ENCODE measurements at places on chromosomes 1 and 21.

DNA sequence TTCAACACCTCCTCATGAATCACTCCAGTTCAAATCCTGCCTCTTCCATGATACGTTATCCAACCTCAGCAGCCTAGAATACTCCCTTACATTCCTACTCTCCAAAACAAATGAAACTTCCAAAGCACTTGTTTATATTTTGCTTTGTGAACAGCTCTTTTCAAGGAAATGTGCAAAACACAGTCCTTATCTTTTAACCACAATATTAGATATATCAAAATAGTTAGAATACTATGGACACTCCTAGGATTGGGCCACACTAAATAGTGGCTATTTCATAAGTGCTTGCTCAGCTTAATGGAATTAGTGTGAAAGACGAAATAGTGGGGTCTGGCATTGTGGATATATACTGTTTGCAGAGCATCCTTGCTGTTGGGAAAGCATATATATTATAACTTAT lies 173.5 kb downstream of the ZC3H11B start:
- DNase-seq: no peak

DNA sequence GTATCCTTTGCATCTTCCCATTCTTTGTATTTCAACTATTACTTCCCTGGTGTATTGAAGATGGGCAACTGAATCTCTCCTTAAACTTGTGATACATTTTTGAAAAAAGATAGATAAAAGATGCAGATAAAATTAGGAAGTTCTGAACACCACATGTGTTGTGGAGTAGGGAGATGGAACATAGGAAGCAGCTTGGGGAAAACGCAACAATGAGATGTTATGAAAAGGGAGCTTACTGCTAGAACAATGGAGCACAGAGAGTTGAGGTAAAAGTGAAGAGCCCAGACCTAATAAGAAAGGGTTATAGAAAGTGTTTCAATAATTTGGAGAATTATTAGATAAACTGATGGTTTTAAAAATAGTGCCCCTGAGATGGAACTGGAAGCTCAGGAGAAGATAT lies 20.9 kb downstream of the GNAI3 start:
- DNase-seq: no peak

- no peak for DNase-seq
Measured at GRCh38 chr1:214901718-214902117, 180.8 kb upstream of the KCNK2 start.

DNA sequence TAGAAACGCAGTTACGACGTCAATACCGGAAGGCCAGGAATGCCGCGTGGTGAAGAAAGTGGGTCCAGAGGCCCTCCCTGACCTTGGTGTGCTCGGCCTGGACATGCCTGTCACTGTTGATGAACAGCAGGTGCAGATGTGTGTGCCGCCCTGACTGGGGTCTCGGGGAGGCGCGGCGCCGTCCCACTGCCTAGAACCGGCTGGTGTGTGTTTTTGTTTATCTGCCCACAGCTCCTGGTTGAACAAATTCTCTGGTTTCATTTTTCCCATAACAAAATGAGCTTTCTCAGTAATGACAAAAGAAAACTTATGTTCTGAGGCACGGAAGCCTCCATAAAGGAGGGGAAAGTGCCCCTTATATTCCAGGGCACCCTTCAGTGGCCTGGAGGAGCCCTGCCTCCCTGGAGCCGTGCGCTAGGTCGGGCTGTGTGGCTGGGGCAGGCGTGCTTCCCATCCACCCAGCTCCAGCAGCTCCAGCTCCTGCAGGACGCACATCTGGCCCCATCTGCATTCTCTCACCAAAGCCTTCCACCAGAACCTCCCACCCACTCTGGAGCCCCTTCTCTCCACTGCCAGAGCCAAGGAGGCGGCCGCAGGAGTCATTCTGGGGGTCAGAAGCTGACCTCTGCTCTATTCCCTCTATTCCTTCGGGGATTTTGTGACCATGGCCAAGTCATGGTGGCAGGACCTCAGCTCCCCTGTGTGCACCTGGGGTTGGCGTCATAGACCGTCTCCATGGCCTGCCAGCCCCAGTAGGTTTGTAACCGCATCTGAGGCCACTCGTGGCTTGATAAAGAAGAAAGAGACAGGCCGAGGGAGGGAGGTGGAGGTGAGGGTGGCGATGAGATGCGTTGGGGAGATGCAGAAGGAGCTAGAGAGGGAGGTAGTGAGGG lies 20.1 kb upstream of the COL18A1 start:
- no peak for DNase-seq

GRCh38 chr1:97500760-97501159 lies 420.1 kb downstream of the DPYD start:
- no peak for DNase-seq

GRCh38 chr1:59595774-59596173 lies 219.0 kb upstream of the HOOK1 start:
- DNase-seq: no peak
